ENCODE measurements at places on chromosomes 7 and 10.

DNA sequence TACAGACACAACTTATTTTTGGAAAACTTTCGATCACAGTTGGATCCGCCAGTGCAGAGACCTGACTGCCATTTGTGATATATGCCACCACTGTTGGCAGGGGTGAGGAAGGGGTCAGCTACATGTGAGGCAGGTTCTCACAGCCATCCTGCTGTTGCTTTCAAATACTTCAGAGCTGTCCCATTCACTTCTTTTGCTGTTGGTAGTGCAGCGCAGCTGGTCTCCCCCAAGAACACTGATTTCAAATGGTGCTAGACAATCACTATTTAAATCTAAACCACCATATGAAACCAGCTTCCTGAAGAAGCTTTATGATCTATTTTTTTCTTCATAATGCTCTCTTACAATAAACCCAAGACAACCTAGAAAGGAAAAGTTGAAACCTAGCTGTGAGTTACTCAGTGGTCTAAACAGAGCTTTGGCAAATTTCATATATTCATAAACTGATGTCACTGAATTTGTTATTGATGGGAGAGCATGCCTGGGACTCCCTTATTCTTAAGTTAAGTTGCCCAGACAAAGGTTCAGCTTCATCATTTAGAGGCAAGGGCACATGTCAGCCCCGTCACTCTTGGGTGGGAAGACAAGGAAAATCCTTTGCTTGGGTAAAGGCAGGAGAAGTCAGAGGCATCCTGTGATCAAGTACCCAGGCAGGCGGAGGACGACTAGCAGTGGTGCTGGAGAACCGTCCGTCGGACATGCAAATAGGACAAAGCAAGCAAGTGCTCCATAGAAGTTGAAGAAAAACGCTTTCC is 143.4 kb upstream of the KLF14 start:
- no peak for DNase-seq

GRCh38 chr10:44955413-44956070 is 4.1 kb upstream of the RASSF4 start:
- DNase-seq: no peak

DNA sequence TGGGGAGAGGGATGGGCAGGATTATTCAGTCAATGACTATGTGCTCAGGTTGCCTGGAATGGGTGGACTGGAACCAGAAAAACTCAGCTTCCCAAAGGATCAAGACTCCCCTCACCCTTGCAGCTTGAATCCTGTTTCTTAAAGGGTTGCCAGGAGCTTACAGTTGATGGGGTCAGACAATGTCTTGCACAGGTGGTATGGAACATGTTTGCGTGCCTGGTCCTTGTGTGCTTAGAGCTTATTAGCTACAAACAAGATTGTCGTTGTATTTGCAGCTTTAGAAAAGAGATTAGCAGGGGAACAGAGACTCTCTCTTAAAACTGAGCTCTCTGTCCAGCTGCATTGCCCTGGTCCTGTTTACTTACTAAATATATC is 56.9 kb downstream of the PRR15 start:
- DNase-seq: no peak

DNA sequence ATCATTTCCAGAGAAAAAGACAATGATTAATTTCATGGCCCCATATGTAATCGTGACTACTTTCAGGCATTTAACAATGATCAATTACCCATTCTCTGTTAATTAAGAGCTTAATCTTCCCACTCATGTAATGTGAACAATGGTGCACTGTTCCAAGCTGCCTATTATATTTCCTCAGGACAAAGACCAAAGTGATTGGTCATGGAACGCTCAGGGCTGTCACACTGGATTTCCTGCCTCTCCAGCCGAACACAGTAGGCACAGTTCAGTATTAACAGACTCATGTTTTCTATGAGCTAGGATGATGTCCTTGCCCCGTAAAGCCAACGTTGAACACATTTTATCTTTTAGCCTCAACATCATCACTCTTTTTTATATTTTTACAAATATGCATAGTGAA is 142.7 kb upstream of the FZD8 start:
- no peak for DNase-seq

All from T-helper 9 cell (primary cell).